RPMI8226 (cell line): ENCODE measurements at places on chromosomes 12 and 14.

GRCh38 chr12:18352312-18352711, 91.0 kb downstream of the PIK3C2G start:
- DNase-seq = no peak

GRCh38 chr14:65860956-65861611, 448.6 kb downstream of the FUT8 start:
- DNase-seq = no peak

GRCh38 chr14:53881161-53881871, 75.3 kb downstream of the BMP4 start:
- DNase-seq = no peak

DNA sequence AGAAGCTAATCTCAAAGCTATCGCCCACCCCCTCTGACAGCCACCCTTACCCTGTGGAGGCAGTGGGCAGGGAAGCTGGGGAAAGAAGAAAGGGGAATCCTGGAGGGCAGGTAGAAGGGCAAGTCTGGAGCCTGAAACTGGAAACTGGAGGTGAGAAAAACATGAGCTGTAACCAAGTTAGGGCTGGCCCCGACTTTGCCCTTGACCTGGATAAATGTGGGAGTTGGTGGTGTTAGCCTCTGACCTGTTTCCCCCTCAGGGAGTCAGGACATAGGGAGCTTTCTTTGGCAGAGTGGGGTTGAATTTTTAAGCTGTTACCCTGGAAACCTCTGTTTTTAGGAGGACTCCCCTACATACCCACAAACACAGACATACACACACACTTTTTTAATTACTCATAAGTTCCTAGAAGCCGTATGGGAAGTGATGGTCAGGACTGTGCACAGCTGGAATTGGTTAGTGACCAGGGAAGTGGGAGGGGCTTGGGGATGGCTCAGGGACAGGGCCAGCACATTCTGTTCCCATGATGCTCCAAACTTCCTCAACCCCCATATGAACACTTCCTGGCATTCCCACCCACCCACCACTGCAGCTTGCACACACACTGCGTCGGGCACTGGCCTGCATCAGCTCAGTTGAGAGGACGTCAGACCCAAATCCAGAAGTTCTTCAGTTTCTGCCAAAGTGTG, 5.0 kb upstream of the MMP19 start:
- no peak for DNase-seq

GRCh38 chr12:49932533-49933130, 17.9 kb upstream of the AQP2 start:
- no peak for DNase-seq

DNA sequence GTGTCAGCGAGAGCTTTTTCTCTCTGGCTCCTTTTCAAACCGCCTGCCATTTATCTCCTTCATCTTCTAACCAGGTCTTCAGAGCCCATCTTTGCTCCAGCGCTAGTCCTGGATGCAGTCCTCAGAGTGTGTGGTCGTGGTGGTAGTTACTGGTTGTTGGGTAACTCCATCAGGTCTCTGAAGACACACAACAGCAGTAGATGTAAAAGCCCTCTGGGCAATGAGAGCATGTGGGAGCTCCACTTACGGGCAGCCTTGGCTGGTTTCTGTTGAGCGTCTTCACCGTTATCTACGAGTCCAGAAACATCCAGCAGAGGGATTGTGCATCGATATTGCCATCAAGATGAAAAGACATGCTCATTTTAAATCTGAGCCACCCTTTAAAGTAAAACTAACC, 61.2 kb downstream of the FBXL14 start:
- DNase-seq = peak; percentile 79

- DNase-seq = no peak
Observed at GRCh38 chr12:113161415-113162016, 12.0 kb downstream of the CFAP73 start.

- peak; percentile 82 for DNase-seq
Observed at GRCh38 chr14:64726585-64726890, 22.3 kb downstream of the PLEKHG3 start.

DNA sequence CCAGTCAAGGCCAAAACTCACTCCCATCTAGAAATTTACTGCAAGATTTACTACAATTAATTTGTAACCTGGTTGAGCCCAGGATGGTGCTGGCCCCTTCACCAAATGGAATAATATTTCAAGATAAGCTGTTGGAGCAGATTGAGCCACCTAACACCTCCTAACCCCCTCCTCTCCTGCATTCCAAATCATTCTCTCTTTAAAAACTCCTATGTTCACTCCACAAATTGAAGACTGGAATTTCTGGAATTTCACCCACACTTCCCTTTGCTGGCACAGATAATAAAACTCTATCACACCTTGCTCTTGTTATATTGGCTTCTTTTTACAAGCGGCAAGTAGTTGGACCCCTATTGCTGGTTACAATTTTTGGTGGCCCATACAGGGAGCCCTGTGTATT, 41.7 kb downstream of the MIS18BP1 start:
- DNase-seq = no peak

DNA sequence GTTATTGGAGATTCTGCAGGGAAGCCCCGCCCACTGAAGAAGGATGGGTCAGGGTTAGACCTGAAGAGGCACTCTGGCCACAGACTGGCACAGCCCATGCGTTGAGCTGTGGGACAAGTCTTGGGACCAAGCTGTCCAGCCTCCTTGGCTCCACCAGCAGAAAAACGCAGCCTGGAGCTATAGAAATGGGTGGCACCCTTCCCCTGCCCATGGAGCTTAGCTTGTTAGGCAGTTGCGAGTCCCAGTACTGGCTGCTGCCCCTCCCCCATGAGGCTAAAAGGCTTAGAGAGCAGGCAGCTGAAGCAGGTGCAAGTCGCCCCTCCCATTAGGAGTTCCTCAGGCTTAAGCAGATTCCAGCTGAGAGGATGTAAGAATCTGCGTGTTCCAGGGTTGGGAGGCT, 1124.0 kb upstream of the TMEM132C start:
- peak; percentile 23 for DNase-seq

GRCh38 chr12:52020539-52021336, 14.0 kb downstream of the TAMALIN start:
- DNase-seq = peak; percentile 70

DNA sequence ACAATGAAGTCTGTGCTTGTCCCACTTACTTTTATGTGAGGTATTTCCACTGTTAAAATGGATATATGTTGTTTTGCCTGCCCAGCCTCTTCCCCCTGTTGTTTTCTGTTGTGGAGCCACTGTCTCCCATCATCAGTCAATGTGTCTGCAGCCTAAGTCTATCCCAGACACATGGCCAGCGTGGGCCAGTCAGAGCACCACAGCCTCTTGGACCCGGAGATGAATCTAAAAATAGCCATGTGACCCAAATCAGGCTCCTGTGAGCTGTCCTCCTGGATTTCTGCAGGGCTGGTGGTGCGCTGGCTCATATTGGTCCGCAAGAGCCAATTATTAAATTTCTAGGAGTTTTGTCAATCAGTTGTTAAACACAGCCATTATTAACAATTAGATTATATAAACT, 44.0 kb upstream of the PRICKLE1 start:
- no peak for DNase-seq

GRCh38 chr12:120851444-120851843, 52.7 kb downstream of the SPPL3 start:
- peak; percentile 75 for DNase-seq

DNA sequence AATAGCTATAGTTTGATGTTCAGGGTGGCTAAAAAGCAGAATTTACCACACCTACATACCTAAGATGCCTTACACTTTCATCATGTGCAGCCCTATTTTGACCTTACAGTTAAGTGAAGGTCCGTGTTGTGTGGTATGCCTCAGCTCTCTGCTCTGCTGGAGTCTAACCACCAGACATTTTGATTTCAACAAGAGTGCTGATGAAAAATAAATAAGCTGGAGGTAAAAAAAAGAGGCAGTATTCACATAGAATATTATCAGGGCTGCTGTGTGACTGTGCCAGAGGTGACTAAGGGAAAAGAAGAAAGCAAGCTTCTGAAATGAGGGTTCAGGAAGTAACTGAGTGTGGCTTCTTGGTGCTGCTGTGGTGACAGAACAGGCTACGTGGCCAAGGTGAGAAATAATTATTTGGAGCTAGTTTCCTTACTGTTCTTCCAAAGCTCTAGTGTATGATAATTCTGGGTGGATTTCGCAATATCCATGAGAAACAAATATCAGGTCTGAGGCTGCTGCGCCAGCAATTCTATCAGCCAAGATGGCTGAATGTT, 188.8 kb downstream of the STXBP6 start:
- no peak for DNase-seq

DNA sequence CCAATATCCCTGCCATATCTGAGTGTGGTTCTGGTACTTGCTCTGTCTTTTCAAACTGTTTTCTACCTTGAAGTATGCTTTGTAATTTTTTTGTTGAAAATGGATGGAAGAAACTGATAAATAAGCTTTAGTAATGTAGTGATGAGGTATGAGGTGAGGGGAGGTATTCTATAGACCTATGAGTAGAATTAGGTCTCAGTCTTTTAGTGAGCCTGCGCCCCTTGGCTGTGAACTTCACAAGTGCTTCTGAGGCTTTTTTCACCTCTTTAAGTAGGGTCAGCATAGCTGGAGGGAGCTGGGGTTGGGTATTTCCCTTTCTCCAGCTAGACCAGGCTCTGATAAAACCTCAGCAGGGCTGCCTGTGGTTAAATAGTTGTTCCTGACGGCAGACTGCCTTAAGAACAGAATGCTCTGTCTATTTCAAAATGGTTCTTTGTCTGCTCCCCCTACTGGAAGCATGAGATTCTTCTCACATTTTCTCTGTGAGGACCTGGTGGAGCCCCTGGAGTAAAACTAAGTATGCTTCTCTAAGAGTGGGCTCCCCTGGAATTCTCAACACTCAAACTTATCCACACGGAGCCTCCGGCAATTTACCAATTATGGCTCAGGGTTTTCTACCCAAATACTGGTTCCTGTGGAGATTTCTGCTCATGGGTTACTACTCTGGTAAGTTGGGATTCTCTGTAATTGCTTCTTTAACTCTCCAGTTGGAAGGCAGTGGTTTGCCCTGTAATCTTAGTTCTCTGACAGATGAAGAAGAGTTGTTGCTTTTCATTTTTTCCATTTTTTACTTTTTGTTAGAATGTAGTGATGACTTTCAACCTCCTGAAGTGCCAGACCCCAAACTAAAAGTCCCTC, 13.1 kb downstream of the KRT5 start:
- DNase-seq = peak; percentile 76

GRCh38 chr12:112924986-112925385, 13.3 kb upstream of the OAS3 start:
- DNase-seq = no peak

- DNase-seq = no peak
Observed at GRCh38 chr12:60844101-60844500, 1248.3 kb downstream of the SLC16A7 start.

GRCh38 chr12:102120564-102120873, 536 bp downstream of the PARPBP start:
- DNase-seq = no peak

DNA sequence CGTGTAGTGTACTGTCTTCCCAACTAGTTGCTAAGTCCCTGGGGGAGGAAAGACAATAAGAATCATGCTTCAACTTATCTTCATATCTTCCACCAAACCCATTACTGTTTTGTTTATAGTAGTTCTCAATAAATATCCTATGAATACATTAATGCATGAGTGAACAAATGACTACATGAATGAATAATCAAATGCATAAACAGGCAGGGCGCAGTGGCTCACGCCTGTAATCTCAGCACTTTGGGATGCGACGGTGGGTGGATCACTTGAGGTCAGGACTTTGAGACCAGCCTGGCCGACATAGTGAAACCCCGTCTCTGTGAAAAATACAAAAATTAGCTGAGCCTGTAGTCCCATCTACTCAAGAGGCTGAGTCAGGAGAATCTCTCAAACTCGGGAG, 32.1 kb upstream of the NR2C1 start:
- DNase-seq = no peak

DNA sequence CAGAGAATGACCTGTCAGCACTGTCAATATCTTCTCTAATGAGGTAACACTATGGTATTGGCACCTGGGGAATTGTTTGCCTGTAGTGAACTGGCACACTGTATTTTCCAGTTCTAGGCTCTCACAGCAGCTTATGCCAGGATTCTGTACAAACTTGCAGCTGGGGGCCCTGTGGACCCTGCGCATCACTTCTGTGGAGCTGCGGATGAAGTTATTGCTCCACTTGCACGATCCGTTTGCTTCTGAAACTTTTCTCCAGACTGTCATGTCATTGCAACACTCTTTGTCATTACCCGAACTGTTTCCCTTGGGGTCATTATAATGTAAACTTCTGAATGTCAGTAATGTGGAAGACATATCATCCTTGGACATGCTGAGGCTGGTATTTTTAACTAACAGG, 3.9 kb downstream of the RNASE11 start:
- DNase-seq = no peak

- peak; percentile 11 for DNase-seq
Observed at GRCh38 chr14:50977863-50978528, 33.7 kb upstream of the PYGL start.

DNA sequence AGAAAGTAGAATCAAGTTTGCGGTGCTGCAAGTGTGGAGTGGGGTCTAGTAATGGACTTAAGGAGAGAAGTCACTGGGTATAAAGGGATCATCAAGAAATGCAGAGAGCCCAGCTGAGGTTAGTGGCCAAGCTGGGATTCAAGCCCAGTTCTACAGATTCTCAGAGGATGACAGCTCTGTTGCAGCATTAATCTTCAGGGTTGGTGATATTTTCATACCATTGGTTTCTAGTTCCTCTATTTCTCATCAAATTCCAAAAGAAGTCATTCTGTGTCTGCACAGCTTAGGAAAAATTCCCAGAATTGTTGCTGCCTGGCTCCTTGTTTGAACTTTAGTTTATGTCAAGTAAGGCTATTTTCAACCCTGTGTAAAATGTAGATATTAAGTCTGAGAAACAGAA, 169.5 kb upstream of the NTF3 start:
- no peak for DNase-seq

GRCh38 chr12:96371138-96371789, 29.0 kb downstream of the CDK17 start:
- peak; percentile 83 for DNase-seq

DNA sequence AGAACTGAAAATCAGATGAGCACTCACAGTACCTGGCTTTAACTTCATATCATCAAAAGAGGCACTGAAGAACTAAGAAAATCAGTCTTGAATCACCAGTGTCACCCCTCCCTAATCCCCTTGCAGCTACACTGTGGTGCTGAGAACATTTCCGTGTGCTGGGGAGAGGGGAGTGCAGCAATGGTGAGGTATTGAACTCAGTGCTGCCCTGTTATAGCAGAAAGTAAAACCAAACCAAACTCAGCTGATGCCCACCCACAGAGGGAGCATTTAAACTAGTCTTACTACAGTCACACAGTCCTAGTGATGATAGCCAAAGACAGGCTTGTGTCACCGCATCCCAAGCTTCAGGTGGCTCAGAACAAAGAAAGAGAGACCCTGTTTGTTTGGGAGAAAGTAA, 122.1 kb downstream of the CPNE8 start:
- no peak for DNase-seq

DNA sequence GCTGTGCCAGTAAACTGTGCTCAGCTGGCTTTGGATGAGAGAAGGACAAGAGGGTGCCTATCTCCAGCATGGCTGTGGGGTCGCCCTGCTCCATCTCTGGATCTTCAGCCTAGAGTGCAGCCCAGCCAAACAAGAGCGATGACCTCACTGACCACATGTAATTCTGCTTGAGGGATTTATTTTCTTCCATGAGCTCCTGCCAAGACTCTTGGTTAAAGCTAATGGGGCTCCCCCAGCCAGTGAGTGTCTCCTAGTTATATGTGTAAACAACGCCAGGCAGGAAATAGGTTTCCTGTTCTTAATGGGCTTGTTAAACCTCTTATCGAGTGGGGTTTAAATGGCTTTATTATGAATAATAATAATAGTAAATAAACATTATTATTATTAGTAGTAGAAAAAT, 397.2 kb downstream of the NRXN3 start:
- DNase-seq = no peak
